ENCODE measurements at places on chromosomes 6 and 20.

- peak; percentile 20 for DNase-seq
These were observed 74.5 kb upstream of the MARCKS start for GRCh38 chr6:113782636-113783035.

- DNase-seq: no peak
These were observed 13.0 kb downstream of the MOXD1 start for GRCh38 chr6:132388291-132388690.

DNA sequence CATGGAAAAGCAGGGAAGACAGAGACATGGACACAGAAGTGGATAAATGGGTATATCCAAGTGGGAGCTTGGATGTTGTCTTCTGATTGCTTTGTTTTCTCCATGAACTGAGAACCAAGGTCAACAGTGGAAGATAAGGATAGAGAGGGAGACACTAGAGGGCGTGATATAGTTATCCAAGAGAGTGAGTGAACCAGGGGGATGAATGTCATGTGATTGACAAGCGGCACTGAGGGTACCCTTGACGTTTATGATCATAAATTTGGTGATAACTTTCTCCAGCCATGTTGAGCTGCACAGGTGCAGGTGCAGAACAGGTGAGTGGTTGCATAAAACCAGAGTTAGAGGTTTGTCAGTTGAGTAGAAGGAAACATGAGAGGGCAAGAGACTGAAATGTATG lies 20.7 kb downstream of the EBF4 start:
- no peak for DNase-seq

GRCh38 chr6:130676077-130676772 lies 151.0 kb upstream of the SMLR1 start:
- DNase-seq: no peak

DNA sequence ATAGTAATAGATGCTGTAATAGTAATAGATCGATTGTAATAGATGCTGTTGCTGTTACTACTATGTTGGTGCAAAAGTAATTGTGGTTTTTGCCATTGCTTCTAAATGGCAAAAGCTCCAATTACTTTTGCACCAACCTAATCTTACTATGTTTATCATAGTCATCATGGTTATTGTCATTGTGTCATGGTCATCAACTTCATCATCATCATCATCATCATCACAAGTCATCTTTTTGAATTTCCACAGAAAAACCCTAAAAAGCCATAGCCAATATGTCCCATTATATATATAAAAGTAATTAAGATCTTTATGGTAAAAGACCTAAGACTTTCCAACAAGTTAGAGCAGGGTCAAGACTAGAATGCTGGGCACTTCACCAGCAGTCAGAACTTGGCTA lies 435.1 kb upstream of the MARCKS start:
- DNase-seq: no peak

DNA sequence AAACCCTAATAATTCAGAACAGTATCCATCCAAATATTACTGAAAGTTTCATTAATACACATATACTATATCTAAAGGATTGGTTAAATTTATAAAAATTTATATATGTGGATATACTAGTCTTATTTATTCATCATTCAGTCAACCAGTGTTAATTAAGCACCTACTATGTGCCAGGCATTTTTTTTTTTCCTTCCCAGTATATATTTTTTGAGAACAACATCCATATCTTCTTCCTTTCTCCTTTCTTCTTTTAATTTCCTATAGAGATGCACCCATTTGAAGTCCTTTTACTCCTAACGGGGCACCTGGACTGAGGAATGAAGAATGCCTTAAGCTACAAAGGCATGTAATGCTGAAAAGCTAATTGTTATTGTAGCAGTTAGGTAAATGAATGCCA lies 72.8 kb downstream of the SESN1 start:
- DNase-seq: no peak

GRCh38 chr6:105892577-105893262 lies 193.4 kb upstream of the PRDM1 start:
- DNase-seq: no peak

GRCh38 chr6:115363379-115363778 lies 697.3 kb downstream of the FRK start:
- no peak for DNase-seq

GRCh38 chr20:50038574-50038991 lies 55.8 kb downstream of the SNAI1 start:
- DNase-seq: no peak

DNA sequence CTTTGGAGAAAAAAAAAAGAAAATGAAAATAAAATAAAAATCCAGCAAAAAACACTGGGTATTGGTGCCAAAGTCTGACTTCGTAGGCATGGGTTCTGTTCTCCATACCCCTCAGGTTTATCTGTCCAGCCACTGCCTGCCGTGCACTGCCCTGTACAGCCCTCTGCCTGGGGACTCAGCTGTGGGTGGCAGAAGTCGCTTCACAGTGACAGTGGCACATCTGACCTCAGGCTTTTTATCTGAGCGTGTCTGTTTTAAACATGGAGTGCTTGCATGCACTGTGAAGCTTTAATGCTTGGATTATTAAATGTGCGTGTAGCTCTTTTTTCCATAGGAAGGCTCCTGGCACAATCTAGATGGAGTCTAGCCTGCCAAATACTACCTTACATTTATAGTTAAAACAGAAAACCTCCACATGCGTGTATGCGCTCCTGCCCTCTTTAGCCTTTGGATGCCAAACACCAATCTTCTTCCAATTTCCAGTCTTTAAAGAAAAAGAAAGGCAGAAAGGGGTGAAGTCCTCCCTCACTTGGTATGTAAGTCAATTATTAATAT lies 375.5 kb downstream of the UTRN start:
- DNase-seq: no peak

- DNase-seq: no peak
These were observed 100.9 kb downstream of the CD109 start for GRCh38 chr6:73796881-73797280.

DNA sequence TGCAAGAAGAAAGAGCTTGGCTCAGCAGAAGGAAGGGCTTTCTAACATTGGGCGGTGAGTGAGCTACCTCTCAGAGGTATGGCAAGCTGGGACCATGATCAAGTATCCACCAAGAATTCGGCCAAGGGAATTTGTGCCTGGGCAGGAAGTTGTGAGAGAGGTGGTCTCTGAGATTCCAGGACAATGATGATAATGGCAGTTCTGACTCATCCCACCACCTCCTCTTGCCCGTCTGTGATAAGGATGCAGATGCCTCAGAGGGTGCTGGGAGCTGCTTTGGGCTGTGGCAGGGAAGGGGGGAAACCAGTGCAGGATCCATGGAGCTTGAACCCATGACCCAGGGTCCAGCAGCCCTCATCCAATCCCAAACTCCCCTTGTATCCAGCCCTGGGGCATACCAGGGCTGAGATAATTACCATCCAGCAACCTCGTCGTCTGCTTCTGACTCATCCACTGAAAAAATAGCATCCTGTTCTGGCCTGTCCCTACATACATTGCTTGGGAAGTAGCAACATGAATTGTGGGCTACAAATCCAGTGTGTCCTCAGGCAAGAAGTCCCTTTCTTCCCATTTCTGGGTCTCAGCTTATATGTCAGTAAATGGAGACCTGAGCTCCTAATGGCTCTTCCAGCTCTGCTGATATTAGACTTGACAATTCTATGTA lies 5.9 kb downstream of the TGM6 start:
- no peak for DNase-seq

DNA sequence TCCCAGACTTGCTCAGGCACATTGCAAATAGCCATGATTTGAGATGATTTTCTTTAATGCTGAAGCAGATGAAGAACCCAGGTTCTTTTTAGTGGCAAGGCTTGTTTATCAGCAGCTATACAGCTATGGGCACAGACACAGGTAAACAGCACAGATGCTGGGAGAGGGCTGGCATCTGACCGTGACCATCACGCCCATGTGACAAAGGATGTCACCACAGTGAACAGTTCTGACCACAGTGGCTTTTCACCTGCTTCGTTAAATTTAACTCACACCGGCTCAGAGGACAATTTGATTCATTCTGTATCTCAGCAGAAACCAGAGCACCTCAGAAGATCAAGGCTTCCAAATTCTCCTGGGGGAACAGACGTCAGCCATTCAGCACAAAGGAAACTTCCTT lies 142.6 kb downstream of the CDH26 start:
- DNase-seq: no peak

DNA sequence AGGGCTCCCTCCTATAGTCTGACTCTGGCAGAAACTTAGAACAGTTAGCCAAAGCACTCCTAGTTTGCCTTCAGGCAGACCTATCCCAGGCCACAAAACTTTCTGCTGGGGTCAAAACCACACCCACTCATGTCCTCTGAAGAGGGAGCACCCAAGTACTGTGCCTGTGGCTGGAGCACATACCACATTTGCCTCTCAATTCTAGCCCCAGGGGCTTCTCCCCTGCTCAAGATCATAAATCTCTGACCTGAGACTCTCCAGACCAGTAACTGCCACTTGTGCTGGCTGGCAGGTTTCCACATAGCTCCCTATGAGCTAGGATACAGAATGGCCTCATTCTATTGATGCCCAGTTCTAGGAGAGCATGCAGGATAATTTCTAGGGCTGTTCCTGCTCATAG lies 781.0 kb downstream of the EYS start:
- DNase-seq: no peak

- DNase-seq: no peak
These were observed 60.1 kb downstream of the MTHFD1L start for GRCh38 chr6:150925590-150925928.

- DNase-seq: no peak
These were observed 464.8 kb downstream of the CBLN4 start for GRCh38 chr20:55540486-55540885.

- DNase-seq: no peak
These were observed 285.3 kb upstream of the MANEA start for GRCh38 chr6:95292011-95292410.

DNA sequence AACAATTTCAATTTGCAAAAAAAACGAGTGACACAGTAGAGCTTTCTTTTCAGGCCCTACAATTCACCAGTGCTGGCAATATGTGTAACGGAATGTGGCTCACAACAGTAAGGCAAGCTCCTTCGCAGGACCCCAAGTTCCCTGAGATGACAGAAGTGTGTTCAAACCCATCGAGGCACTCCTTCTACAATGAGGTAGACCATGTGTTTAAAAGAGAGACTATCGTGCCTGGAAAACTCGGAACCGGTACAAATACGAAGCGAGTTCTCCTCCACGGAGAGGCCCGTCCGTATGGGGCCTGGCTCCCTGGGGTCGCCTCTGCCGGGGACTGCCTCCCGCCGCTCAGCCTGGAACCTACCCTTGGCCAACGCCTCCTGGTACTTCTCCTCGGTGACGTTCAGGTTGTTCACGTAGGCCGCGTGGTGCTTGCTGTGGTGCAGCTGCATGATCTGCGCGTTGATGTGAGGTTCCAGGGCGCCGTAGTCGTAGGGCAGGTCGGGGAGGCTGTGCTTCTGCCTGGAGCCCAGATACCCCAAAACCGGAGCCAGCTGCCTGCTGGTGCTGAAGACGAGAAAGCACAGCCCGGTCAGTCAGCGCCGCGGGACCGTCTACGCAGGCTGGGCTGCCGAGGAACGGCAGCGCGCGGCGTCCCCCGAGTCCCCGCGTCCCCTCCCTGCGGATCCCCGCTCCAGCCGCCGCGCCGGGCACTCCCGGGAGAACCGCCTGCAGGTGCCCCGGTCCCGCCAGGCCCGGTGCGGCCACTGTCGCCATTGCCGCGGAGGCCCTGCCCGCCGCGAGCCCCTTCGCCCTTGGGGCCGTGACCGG lies 526 bp downstream of the SOD2 start:
- DNase-seq: no peak

DNA sequence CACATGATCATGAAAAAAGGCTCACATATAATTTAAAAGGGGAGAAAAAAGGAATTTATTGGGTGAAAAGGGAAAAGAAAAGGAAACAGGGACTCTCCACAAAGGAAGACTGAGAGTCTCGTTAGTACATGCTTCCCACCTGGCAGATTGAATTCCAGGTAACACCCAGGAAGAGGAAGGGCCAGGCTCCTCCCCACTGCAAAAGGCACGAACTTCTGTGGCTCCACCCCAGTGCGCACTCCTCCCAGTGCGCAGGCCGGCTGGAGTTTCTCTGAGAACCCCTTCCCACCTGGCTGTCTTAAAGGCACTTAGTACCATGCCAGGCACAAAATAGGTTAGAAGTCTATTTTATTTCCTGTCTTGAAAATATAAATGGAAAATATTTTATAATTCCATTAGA lies 129.8 kb downstream of the COL12A1 start:
- no peak for DNase-seq

- peak; percentile 59 for DNase-seq
These were observed 84.1 kb downstream of the TNFAIP3 start for GRCh38 chr6:137951064-137951597.

- DNase-seq: no peak
These were observed 69.4 kb downstream of the SNX9 start for GRCh38 chr6:157892363-157892877.

GRCh38 chr6:13331516-13332348 lies 3.4 kb upstream of the TBC1D7 start:
- DNase-seq: peak; percentile 21

Measured in inflammatory macrophage treated with lipopolysaccharide for 1 hour (primary cell).